ENCODE measurements at places on chromosomes 6 and 20. TPM values are rescaled to one million over a fixed set of nuclear protein-coding genes. Genes with fewer than 3 reads are reported as not detected.
A peak's percentile ranks its signal among the peaks of the same experiment; 100 is the strongest.

- no peaks in the 10 kb centered on the region for H3K4me1 ChIP-seq
- H3K36me3 ChIP-seq: no peaks in the 10 kb centered on the region
- peaks cover 4% of the 10 kb centered on the region for H3K27me3 ChIP-seq
- no peak overlapping the region for H3K4me3 ChIP-seq
Measured at GRCh38 chr6:106442395-106442794, 81.9 kb downstream of the CRYBG1 start.

HLA-G gene
- 0.37 TPM for total RNA-seq

DNA sequence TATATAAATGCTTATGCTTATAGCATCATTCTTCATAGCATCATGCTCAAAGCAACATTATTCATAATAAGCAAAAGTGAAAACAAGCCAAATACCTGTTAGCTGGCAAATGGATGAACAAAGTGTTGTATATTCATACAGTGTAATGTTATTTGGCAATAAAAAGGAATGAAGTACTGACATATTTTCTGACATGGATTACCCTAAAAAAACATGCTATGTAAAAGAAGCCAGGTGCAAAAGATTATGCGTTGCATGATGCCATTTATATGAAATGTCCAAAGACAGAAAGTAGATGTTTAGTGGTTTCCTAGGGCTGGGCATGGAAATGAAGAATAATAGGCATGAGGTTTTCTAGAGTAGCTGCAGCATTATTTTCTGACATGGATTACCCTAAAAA is 77.1 kb downstream of the GFRA4 start:
- H3K36me3 ChIP-seq: no peaks in the 10 kb centered on the region
- no peaks in the 10 kb centered on the region for H3K4me1 ChIP-seq
- no peak overlapping the region for H3K27ac ChIP-seq
- no peak for DNase-seq

- H3K27me3 ChIP-seq: no peaks in the 10 kb centered on the region
- no peak overlapping the region for H3K4me3 ChIP-seq
- DNase-seq: no peak
- H3K36me3 ChIP-seq: no peaks in the 10 kb centered on the region
- no peak overlapping the region for H3K27ac ChIP-seq
- no peaks in the 10 kb centered on the region for H3K4me1 ChIP-seq
Measured at GRCh38 chr6:3561725-3562124, 104.9 kb upstream of the SLC22A23 start.

DNA sequence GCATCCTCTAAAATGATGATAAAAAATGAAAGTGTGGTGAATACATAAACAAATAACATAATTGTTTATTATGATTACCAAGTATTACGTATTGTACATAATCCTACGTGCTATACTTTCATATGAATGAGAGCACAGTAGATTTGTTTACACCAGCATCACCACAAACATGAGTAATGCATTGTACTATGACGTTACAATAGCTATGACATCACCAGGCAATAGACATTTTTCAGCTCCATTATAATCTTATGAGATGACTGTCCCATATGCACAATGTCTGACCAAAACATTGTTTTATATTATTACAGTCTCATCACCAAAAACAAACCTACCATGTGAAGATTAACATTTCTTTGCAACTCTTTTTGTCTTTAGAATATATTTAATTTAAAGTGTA is 225.7 kb upstream of the TENT5A start:
- no peaks in the 10 kb centered on the region for H3K4me1 ChIP-seq
- no peak overlapping the region for H3K27ac ChIP-seq
- no peaks in the 10 kb centered on the region for H3K27me3 ChIP-seq
- no peak overlapping the region for H3K4me3 ChIP-seq
- H3K36me3 ChIP-seq: no peaks in the 10 kb centered on the region

- no peaks in the 10 kb centered on the region for H3K27me3 ChIP-seq
- no peak overlapping the region for H3K4me3 ChIP-seq
- H3K36me3 ChIP-seq: no peaks in the 10 kb centered on the region
- no peak for DNase-seq
Measured at GRCh38 chr20:6051505-6051904, 2.4 kb downstream of the LRRN4 start.

- H3K27me3 ChIP-seq: no peaks in the 10 kb centered on the region
- H3K4me1 ChIP-seq: no peaks in the 10 kb centered on the region
- no peak overlapping the region for H3K4me3 ChIP-seq
Measured at GRCh38 chr20:37240337-37241067, 21.1 kb downstream of the GHRH start.

- no peak overlapping the region for H3K4me3 ChIP-seq
- H3K27me3 ChIP-seq: no peaks in the 10 kb centered on the region
- H3K27ac ChIP-seq: no peak overlapping the region
- DNase-seq: no peak
- H3K36me3 ChIP-seq: no peaks in the 10 kb centered on the region
Measured at GRCh38 chr20:56223352-56223751, 25.2 kb upstream of the MC3R start.

DNA sequence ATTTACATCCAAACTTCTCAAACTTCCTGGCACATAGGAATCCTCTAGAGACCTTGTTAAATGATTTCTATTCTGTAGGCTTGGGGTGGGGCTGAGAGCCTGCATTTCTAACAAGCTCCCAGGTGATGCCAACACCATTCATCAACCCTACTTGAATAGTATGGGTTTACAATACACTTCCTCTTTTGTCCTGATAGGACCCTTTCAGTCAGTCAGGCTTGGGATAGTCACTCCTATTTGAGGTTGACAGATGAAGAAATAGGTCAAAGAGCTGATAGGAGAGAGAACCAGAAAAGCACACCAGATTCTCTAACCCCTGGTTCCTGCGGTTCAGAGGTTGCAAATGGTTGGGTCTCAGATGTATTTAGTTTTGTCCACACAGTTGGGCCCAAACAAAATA is 273.4 kb downstream of the TSHZ2 start:
- no peak overlapping the region for H3K4me3 ChIP-seq
- H3K27ac ChIP-seq: no peak overlapping the region
- no peaks in the 10 kb centered on the region for H3K27me3 ChIP-seq
- no peak for DNase-seq
- H3K4me1 ChIP-seq: no peaks in the 10 kb centered on the region
- H3K36me3 ChIP-seq: no peaks in the 10 kb centered on the region

- no peak for DNase-seq
- no peaks in the 10 kb centered on the region for H3K4me1 ChIP-seq
- no peak overlapping the region for H3K27ac ChIP-seq
- H3K36me3 ChIP-seq: no peaks in the 10 kb centered on the region
Measured at GRCh38 chr6:22071270-22072041, 225.4 kb downstream of the PRL start.

GRCh38 chr20:14777591-14777990 is 440.2 kb upstream of the FLRT3 start:
- no peaks in the 10 kb centered on the region for H3K27me3 ChIP-seq
- no peak overlapping the region for H3K4me3 ChIP-seq
- no peaks in the 10 kb centered on the region for H3K4me1 ChIP-seq
- H3K36me3 ChIP-seq: no peaks in the 10 kb centered on the region
- H3K27ac ChIP-seq: no peak overlapping the region

SLC35F1 gene
- total RNA-seq: not detected

GRCh38 chr6:37354526-37355384 is 972 bp downstream of the RNF8 start:
- DNase-seq: no peak
- H3K27ac ChIP-seq: peak overlapping the region; percentile 79

- no peaks in the 10 kb centered on the region for H3K4me1 ChIP-seq
- no peaks in the 10 kb centered on the region for H3K27me3 ChIP-seq
- no peak overlapping the region for H3K27ac ChIP-seq
- no peak for DNase-seq
Measured at GRCh38 chr6:168116975-168117899, 38.2 kb upstream of the FRMD1 start.

- peak; percentile 45 for DNase-seq
- no peaks in the 10 kb centered on the region for H3K27me3 ChIP-seq
- H3K27ac ChIP-seq: no peak overlapping the region
- peak overlapping the region; percentile 64 for H3K4me3 ChIP-seq
Measured at GRCh38 chr6:21588481-21589351, 4.8 kb upstream of the SOX4 start.

- H3K4me1 ChIP-seq: no peaks in the 10 kb centered on the region
- no peak for DNase-seq
- H3K36me3 ChIP-seq: no peaks in the 10 kb centered on the region
- no peak overlapping the region for H3K4me3 ChIP-seq
Measured at GRCh38 chr6:4366635-4367395, 231.4 kb upstream of the ECI2 start.

GRCh38 chr6:148223424-148223842 is 119.2 kb upstream of the SASH1 start:
- no peak for DNase-seq
- no peaks in the 10 kb centered on the region for H3K4me1 ChIP-seq
- no peak overlapping the region for H3K27ac ChIP-seq
- H3K4me3 ChIP-seq: no peak overlapping the region
- H3K27me3 ChIP-seq: no peaks in the 10 kb centered on the region
- no peaks in the 10 kb centered on the region for H3K36me3 ChIP-seq

GRCh38 chr20:38726804-38727606 is 2.7 kb downstream of the SLC32A1 start:
- H3K27me3 ChIP-seq: peaks cover 49% of the 10 kb centered on the region
- no peak overlapping the region for H3K27ac ChIP-seq
- no peaks in the 10 kb centered on the region for H3K36me3 ChIP-seq

- H3K4me1 ChIP-seq: no peaks in the 10 kb centered on the region
- no peak overlapping the region for H3K27ac ChIP-seq
- DNase-seq: no peak
- H3K27me3 ChIP-seq: no peaks in the 10 kb centered on the region
- no peaks in the 10 kb centered on the region for H3K36me3 ChIP-seq
Measured at GRCh38 chr6:80531681-80532619, 425.5 kb downstream of the BCKDHB start.

GRCh38 chr6:156880913-156881312 is 103.7 kb downstream of the ARID1B start:
- H3K27ac ChIP-seq: no peak overlapping the region
- H3K4me1 ChIP-seq: peaks cover 33% of the 10 kb centered on the region
- no peaks in the 10 kb centered on the region for H3K36me3 ChIP-seq
- H3K4me3 ChIP-seq: no peak overlapping the region

- no peak overlapping the region for H3K27ac ChIP-seq
- no peaks in the 10 kb centered on the region for H3K27me3 ChIP-seq
- no peaks in the 10 kb centered on the region for H3K36me3 ChIP-seq
- peaks cover 8% of the 10 kb centered on the region for H3K4me1 ChIP-seq
- DNase-seq: no peak
Measured at GRCh38 chr6:11386726-11387125, 150.8 kb upstream of the TMEM170B start.

TFEB gene
- 8.0 TPM for total RNA-seq

DNA sequence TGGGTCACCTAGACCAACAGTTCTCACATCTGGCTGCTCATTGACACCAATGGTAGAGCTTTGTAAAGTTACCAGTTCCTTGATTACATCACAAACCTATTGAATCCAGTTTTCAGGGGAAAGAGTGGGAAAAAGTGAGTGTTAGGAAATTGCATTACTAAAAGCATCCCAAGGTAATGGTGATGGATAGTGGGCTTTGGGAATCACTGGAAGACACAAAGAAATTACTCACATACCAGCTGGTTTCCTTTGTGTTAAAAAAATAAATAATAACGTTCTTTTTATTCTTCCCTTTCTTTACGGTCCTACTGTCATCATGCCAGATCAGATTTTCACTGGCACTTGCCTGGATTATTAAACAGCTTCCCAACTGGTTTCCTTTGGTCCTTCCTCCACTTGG is 370.7 kb downstream of the RFPL4B start:
- H3K36me3 ChIP-seq: no peaks in the 10 kb centered on the region
- no peak overlapping the region for H3K4me3 ChIP-seq
- no peak for DNase-seq

PCSK2 gene
- total RNA-seq: not detected

- no peaks in the 10 kb centered on the region for H3K4me1 ChIP-seq
- no peak overlapping the region for H3K4me3 ChIP-seq
- H3K27me3 ChIP-seq: no peaks in the 10 kb centered on the region
- DNase-seq: no peak
- H3K36me3 ChIP-seq: no peaks in the 10 kb centered on the region
- H3K27ac ChIP-seq: no peak overlapping the region
Measured at GRCh38 chr20:37274851-37275524, 13.4 kb upstream of the GHRH start.

VGLL2 gene
- not detected for total RNA-seq

OOEP gene
- not detected for total RNA-seq

GRCh38 chr6:23111984-23112383 is 542.6 kb downstream of the HDGFL1 start:
- H3K27ac ChIP-seq: no peak overlapping the region
- no peaks in the 10 kb centered on the region for H3K36me3 ChIP-seq
- no peak for DNase-seq
- no peaks in the 10 kb centered on the region for H3K4me1 ChIP-seq
- H3K4me3 ChIP-seq: no peak overlapping the region

DNA sequence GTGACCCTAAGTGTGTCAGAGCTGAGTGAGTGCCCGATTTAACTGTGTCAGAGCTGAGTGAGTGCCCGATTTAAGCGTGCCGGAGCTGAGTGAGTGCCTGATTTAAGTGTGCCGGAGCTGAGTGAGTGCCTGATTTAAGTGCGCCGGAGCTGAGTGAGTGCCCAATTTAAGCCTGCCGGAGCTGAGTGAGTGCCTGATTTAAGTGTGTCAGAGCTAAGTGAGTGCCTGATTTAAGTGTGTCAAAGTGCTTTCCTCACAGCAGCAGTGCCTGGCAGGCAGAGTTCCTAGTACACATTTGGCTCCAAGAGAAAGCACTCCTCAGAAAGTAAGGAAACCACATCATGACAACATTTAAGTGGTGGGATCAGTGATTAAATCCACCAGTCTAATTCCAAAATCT is 13.2 kb downstream of the SERAC1 start:
- H3K4me1 ChIP-seq: no peaks in the 10 kb centered on the region
- H3K36me3 ChIP-seq: no peaks in the 10 kb centered on the region
- DNase-seq: no peak
- H3K27me3 ChIP-seq: no peaks in the 10 kb centered on the region

DNA sequence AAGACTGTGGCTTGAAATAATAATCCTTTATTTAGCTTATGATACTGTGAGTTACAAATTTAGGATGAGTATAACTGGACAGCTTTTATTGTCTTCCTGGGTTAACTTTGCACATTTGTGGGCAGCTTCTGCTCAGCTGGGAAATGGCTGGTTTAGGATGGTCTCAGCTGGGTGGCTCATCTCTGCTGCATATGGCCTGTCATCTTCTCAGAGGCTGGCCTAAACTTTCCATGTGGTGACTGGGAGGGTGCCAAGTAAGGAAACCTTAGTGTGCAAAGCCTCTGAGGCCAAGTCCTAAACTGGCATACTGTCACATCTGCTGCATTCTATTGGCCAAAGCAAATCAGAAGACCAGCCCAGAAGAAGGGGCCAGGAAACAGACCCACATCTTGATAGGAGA is 40.2 kb downstream of the BTBD3 start:
- no peak overlapping the region for H3K4me3 ChIP-seq
- DNase-seq: no peak
- no peaks in the 10 kb centered on the region for H3K27me3 ChIP-seq
- H3K27ac ChIP-seq: no peak overlapping the region
- no peaks in the 10 kb centered on the region for H3K4me1 ChIP-seq

LAMA4 gene
- not detected for total RNA-seq
